NCI-H2029 treated with DMSO at 0.1 percent for 48 hours (cell line): ENCODE measurements at places on chromosomes 5 and 9.
A peak's percentile ranks its signal among the peaks of the same experiment; 100 is the strongest.

- no peak for DNase-seq
These were observed 18.2 kb upstream of the WDR38 start for GRCh38 chr9:124835026-124835557.

- no peak for DNase-seq
These were observed 216.8 kb upstream of the NFIL3 start for GRCh38 chr9:91640428-91640827.

GRCh38 chr5:59256331-59256730 lies 637.2 kb downstream of the PDE4D start:
- no peak for DNase-seq

DNA sequence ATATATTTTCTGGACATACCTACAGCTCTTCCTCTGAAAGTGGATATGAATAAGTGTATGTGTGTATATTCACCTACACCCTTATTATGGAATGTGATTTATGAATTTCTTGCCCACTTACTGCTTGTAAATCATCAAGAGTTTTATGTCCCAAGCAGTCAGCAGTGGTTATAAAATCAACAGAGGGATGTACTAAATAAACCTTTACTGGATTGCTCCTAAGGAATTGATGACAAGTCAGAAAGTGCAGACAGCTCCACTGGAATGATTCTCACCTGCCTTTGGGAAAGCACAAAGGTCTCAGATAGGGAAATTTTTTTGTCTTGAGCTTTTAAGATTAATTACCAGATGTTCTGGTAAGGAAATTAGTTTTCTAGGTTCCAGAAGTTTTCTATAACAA lies 9.3 kb downstream of the TMEM174 start:
- DNase-seq, result no peak

GRCh38 chr5:131416729-131417128 lies 152.9 kb downstream of the CDC42SE2 start:
- DNase-seq, result no peak

- no peak for DNase-seq
These were observed 102.8 kb upstream of the CDKN2B start for GRCh38 chr9:22111954-22112247.

- no peak for DNase-seq
These were observed 18.5 kb downstream of the NAIF1 start for GRCh38 chr9:128048663-128049062.

GRCh38 chr5:14779975-14780374 lies 91.6 kb downstream of the ANKH start:
- no peak for DNase-seq

GRCh38 chr5:178115814-178116142 lies 2.4 kb downstream of the N4BP3 start:
- DNase-seq, result no peak

DNA sequence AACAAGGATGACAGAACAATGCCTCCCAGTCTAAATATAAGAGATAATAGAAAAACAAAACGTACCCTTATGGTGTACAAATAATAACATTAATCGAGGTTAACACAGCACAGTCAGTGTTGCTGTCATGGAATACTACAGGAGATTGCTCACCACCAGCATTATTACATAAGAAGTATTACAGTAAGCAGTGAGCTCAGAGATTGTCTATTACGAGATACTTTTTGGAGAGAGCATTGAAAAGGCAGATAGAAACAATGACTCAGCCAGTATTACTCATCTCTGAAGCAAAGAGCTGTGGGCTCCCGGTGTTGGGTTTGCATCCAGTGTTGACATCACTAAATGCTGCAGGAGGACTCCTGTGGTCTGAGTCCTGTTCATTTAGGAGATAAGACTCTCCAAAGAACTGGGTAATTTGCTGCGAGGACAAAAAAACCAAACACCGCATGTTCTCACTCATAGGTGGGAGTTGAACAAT lies 191.9 kb upstream of the SEMA6A start:
- no peak for DNase-seq

GRCh38 chr5:156096259-156096658 lies 230.7 kb upstream of the SGCD start:
- DNase-seq, result no peak

- no peak for DNase-seq
These were observed 11.2 kb downstream of the ITGA1 start for GRCh38 chr5:52798938-52799337.

DNA sequence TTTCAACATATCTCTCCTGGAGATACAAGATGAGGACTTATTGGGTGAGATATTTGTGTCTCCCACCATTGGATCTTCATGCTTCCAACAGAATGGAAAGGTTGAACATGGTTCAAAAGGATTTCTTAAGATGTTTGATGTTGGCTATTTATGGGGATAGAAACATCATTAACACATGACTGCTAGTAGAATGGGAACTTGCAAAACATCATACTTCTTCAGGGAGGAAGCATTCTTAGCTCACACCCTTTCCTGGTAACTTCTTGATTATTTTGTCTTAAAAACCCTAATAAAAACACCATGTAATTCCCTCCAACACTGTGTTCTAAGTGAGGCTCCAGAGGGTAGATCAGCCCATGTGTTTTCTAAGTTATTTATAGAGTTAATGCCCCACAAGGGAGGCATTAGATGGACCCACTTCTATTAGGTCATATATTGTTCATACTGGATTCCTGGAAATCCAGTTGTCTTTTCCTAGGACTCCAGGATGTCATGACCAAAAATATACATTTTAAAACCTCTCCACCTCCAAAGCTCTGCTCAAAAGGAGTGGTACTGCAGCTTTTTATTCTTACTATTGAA lies 95.8 kb downstream of the FOXD1 start:
- no peak for DNase-seq

DNA sequence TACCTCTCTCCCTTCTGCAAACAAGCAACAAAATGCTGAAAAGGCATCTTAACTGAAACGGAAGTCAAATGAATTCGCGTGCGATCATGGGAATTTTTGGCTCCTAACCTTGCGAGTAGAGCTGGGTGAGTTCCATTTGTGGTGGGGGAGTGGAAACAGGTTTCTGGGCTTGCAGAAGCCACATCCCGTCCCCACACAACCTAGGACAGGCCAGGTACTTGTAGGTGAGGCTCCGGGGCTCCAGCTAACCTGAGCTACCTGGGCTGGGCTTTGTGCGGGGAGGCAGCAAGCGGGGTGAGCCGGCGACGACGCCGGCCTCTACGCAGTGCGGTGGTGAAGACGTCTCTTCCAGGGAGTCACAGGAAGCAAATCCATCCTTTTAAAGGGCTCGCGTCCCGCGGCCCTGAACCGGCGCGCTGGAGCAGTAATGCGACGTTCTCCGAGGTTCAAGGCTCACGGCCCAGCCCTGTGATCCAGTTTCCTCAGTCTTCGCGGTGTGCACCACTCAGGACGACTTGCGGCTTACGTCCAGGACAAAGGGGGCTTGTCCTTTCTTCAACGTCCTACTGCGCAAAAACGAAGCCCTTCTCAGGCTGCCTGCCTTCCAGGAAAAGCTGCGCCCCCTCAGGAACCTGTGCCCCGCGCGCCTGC lies 567 bp upstream of the SPIN1 start:
- DNase-seq, result peak; percentile 53

DNA sequence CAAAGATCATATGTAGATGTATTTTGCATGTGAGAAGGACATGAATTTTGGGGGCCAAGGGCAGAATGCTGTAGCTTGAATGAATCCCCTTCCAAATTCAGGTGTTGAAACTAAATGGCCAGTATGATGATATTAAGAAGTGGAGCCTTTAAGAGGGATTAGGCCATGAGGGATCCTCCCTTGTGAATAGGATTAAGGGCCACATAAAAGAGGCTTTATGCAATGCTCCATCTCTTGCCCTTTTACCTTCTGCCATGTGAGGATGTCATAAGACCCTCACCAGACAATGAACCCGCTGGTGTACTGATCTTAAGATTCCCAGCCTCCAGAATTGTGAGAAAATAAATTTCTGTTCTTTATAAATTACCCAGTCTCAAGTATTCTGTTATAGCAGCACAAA lies 206.1 kb downstream of the YTHDC2 start:
- no peak for DNase-seq

- no peak for DNase-seq
These were observed 35.2 kb upstream of the SPATA31C2 start for GRCh38 chr9:88173378-88173999.

DNA sequence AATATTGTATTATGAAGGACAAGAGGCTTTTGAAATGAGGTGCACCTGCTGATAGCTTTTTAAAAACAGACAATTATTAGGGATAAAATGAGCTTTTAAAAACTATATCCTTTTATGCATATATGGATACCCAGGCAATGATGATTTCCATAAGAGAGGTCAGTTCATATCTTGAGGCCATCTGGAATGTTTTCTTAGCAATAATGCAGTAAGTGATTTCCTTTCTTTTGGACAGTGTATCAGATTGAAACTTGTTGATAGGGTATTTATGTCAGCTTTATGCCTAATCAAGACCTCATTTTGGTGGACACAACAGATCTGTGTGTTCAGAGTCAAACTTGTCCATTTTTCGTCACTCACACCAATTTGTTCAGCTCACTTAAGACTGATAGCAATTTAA lies 413.5 kb upstream of the WWC1 start:
- no peak for DNase-seq

DNA sequence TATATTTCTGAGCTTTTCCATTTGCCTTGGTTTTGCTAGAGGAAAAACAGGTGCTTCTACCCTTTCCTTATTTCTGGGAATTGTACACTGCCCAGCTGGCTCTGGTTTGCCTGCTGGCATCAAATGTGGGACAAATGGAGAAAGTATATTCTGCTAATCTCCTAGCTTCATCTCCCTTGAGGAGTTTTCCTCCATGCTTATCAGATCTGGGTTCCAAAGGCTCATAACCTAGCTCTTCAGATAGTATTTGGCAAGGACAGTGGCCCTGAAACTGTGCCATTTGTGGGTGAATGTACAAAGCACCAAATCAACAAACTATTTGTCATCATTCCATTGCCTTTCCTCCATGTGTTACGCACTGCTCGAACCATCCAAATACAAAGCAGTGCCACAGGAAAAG lies 16.2 kb downstream of the PRLR start:
- DNase-seq, result no peak

DNA sequence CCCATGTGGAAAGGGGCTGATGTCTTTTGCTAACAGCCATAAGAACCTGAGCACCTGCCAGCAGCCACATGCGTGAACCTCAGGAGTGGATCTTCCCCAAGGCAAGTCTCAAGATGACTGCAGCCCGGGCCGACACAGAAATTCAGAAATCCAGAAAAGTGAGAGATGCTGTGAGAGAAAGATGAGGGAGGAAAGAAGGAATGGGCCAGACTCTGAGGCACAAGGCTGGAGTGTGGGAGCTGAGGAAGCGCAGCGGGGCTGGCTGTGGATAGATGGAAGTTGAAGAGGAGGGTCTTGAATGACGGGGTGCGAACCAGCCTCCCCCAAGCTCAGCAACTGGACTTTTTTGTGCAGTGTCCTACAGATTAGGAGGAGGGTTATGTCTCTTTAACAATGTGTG lies 337.8 kb downstream of the GADD45G start:
- DNase-seq, result no peak

DNA sequence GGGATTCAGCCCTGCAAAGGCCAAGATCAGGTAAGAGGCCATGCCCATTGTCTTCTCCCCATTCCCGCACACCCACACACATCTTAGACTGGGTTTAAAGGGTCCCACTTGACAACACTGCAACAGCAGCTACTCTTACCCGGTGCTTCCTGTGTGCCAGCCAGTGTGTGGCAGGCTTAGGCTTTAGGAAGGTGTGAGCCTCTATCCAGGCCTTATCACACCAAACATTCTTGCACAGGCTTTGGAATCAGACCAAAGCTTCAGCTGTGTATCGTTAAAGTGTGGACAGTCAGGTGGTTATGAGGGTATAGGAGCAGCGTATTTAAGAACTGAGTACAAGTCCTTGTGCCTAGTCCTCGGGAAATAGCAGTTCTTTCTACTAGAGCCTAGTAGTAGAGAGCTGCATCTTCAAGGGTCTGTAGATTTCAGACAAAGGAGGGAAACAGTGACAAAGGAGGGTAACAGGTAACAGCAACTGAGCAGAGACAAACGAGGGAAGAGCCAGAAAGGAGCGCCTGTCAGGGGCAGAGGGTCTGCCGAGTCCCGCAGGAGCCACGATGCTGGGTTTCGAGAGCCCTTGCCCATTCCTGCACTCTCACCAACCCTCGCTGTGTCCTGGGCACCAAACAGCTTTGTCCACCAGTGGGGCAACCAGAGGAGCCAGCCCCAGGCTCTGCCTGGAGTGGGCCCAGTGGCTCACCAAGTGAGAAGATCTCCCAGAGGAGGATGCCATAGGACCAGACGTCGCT lies 30.9 kb downstream of the CSF1R start:
- no peak for DNase-seq

DNA sequence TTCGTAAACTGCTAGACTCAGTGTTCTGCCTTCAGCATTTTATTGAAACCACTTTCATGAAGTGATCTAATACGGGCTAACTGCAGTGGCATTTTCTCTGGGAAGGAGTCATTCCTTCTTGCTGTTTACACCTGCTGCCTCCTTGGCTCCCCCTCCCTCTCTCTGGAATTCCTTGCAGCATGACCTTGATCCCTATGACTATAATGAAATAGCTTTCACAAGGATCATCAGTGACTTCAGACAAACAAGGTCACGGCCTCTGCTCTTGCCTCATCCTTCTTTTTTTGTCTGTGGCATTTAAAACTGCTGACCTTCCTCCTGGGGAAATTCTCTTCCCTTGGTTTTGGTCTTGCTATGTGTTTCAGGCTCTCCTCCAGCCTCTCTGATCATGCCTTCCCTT lies 90.2 kb downstream of the ZNF462 start:
- no peak for DNase-seq

DNA sequence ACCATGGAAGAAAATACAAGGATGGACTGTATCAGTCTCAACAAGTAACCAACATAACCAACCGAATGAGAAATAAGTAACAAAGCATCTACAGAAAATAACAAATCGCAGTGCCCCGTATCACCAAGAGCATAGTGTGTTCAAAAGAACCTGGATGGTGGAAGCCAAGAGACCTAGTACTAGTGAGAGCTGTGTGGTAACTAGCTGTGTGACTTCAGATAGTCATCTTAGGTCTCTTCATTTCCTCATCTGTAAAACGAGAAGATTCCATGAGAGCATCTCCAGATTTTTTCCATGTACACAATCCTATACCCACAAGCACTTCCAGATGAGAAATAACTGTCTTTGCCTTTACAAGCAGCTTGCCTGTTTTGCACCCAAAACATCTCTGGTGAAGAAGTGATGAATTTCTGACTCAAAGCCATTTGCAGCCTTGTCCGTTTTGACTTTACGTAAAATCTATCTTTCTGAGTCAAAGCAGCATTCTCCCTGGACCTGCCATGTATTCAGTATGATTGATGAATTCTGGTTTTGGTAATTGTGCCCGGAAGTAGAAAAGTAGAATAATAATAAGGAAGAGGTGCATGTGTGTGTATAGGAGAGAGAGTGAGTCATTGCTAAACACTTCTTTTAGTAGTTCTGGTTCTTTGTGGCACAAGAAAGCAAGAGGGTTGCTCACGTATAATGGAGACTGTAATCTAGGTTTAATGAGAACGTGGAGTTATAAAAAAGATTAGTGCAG lies 41.0 kb downstream of the AOPEP start:
- no peak for DNase-seq

GRCh38 chr9:85202596-85202995 lies 533.1 kb downstream of the NTRK2 start:
- no peak for DNase-seq

GRCh38 chr9:114120192-114121014 lies 21.3 kb upstream of the KIF12 start:
- peak; percentile 27 for DNase-seq

- DNase-seq, result peak; percentile 73
These were observed at the start of gene STK32A for GRCh38 chr5:147234825-147235635. STK32A (plus strand) TSS chr5:147235026; CDS start chr5:147239635, 4,609 bp downstream.

GRCh38 chr5:122054266-122054665 lies 23.8 kb downstream of the LOX start:
- DNase-seq, result no peak

- DNase-seq, result no peak
These were observed 119.9 kb downstream of the DOCK2 start for GRCh38 chr5:169757016-169757415.

- no peak for DNase-seq
These were observed 30.4 kb upstream of the KIF2A start for GRCh38 chr5:62275581-62275980.
